ENCODE measurements at places on chromosomes 7 and 10. TPM values are rescaled to one million over a fixed set of nuclear protein-coding genes. Genes with fewer than 3 reads are reported as not detected.

UBTD1 gene
- polyA plus RNA-seq, result 2.6 TPM

DNA sequence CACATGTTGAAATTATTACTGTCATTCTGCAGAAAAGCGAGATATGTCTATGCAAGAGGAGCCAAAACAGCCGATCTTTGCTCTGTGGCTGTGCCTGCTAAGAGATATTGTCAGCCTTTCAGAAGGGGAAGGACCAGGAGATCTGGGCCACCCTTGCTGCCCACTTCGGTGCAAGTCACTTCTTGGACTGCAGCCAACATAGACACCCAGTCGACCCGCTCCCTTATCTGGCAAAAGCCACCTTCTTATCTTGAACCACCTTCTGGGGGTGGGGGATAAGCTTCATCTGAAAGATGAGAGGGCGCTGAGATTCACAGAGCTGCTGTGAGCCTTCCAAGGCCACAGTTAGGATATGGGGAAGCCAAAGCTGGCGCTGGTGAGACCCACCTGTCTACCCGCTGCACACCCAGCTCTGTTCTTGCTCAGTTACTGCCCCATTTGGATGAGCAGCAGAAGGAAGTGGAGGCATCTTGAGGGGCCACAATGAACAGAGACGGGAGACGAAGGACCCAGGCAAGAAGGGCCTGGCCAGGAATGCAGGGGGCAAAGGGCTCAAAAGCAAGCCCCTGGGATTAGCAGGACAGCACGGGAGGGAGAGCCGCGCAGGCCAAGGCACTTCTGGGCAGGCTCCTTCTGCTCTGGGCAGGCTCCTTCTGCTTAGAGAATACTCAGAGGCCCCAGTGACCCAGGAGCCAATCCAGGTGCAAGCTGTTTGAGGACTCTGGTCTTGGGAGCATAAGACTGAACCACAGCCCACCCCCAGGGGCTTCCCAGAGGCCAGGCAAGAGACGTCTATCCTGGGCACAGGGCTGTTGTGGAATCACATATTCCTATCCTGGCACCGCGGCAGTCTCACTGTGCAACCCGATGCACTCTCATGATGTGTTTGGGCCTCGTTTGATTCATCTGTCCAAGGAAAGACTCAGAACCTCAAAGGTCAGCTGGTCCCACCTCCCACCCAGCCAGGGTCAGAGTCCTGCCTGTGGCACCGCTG lies 38.4 kb upstream of the NPFFR1 start:
- DNase-seq, result no peak

DNA sequence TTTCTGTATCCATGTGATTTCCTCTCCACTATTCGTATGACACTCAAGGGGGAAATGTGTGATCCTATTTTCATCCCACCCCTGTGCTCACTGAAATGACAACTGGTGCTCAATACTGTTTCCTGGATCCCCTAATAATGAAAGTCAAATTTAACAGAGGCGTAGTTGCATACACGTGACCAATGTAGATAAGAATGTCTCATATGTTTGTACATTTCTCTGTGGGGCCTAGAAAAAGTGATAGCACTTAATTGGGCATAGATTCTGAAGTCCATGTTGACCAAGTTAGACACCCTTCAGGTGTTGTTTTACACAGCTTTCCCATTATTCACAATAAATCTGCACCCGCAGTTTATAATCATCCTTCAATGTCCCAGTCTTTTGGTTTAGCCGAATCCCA lies 59.1 kb downstream of the JAZF1 start:
- DNase-seq, result peak; percentile 46

GRCh38 chr7:109284943-109285342 lies 715.3 kb downstream of the DNAJB9 start:
- no peak for DNase-seq

CREB5 gene
- polyA plus RNA-seq, result not detected

TRIM8 gene
- polyA plus RNA-seq, result 65.1 TPM

AKR1C4 gene
- polyA plus RNA-seq, result 2.2 TPM

All from small intestine (tissue), 16 donors.